ENCODE measurements at places on chromosomes 13 and 19.

- no peaks in the 10 kb centered on the region for H3K36me3 ChIP-seq
- no peaks in the 10 kb centered on the region for H3K27me3 ChIP-seq
- peaks cover 14% of the 10 kb centered on the region for H3K4me1 ChIP-seq
- no peak overlapping the region for H3K4me3 ChIP-seq
- no peak for DNase-seq
- H3K27ac ChIP-seq: no peak overlapping the region
Observed at GRCh38 chr19:44806291-44806690, 2.6 kb upstream of the BCAM start.

- H3K4me1 ChIP-seq: no peaks in the 10 kb centered on the region
- no peak overlapping the region for H3K4me3 ChIP-seq
- no peaks in the 10 kb centered on the region for H3K36me3 ChIP-seq
- no peaks in the 10 kb centered on the region for H3K27me3 ChIP-seq
Observed at GRCh38 chr13:43434191-43434590, 352.6 kb downstream of the ENOX1 start.

DNA sequence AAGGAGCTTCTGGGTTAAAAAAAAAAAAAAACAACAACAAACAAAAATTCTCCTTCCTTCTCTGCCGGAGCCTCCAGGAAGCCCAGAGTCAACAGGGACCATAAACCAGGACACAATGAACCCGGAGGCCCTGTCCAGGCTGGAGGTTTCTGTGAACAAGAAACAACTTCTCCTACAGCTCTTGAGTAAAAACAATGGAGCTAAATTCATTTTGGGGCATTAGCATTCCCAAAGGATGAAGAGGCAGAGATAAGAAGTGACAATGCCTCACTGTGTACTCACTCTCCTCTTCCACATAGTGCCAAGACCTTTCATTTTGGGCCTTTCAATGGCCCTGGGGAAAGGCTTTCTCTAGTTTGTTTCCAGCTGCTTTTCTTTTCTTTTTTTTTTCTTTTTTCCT, 9.0 kb downstream of the RHPN2 start:
- peaks cover 4% of the 10 kb centered on the region for H3K4me1 ChIP-seq
- no peaks in the 10 kb centered on the region for H3K36me3 ChIP-seq
- DNase-seq: no peak
- H3K27ac ChIP-seq: peak overlapping the region; percentile 84

DNA sequence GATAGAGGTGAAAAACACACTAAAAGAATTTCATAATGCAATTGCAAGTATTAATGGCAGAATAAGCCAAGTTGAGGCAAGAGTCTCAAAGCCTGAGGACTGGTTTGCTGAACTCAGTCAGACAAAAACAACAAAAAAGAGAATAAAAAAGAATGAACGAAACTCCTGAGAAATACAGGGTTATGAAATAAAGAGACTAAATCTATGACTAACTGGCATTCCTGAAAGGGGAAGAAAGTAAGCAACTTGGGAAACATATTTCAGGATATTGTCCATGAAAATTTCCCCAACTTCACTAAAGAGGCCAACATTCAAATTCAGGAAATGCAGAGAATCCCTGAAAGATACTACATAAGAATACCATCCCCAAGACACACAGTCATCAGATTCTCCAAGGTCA, 47.8 kb downstream of the UBL3 start:
- H3K4me1 ChIP-seq: peaks cover 37% of the 10 kb centered on the region
- no peak overlapping the region for H3K4me3 ChIP-seq
- DNase-seq: no peak
- H3K27me3 ChIP-seq: no peaks in the 10 kb centered on the region

GRCh38 chr13:47148543-47148942, 251.7 kb upstream of the HTR2A start:
- no peak for DNase-seq
- H3K4me3 ChIP-seq: no peak overlapping the region
- H3K4me1 ChIP-seq: no peaks in the 10 kb centered on the region
- no peaks in the 10 kb centered on the region for H3K36me3 ChIP-seq
- no peaks in the 10 kb centered on the region for H3K27me3 ChIP-seq

GRCh38 chr13:69291292-69291906, 816.2 kb upstream of the ATXN8OS start:
- no peaks in the 10 kb centered on the region for H3K27me3 ChIP-seq
- H3K4me3 ChIP-seq: no peak overlapping the region

- no peaks in the 10 kb centered on the region for H3K27me3 ChIP-seq
- H3K4me1 ChIP-seq: peaks cover 20% of the 10 kb centered on the region
- H3K4me3 ChIP-seq: no peak overlapping the region
- H3K27ac ChIP-seq: no peak overlapping the region
- no peak for DNase-seq
- H3K36me3 ChIP-seq: peaks cover 19% of the 10 kb centered on the region
Observed at GRCh38 chr19:15404780-15405211, 14.0 kb downstream of the AKAP8L start.

GRCh38 chr13:96781141-96781540, 213.1 kb downstream of the OXGR1 start:
- no peak overlapping the region for H3K4me3 ChIP-seq
- H3K27ac ChIP-seq: no peak overlapping the region
- no peak for DNase-seq
- no peaks in the 10 kb centered on the region for H3K27me3 ChIP-seq
- H3K36me3 ChIP-seq: no peaks in the 10 kb centered on the region

DNA sequence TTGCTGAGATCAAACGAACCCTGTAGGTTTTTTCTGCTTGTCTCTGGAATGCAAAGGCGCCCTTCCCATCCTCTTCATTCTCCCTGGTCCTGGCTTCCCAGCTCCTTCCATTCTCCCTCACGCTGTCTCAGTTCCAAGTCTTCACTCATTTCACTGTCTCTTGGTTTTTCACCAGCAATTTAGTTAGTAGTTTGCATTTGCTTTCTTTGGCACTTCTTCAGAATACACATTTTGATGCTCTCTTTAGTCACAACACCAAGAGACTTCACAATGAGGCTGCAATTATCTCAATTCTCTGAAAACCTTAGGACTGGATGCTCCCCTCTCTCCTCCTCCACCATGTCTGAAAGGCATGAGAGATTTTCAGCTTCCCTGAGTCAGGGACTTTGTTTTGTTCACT, 470.7 kb downstream of the FGF14 start:
- no peaks in the 10 kb centered on the region for H3K4me1 ChIP-seq
- no peak overlapping the region for H3K27ac ChIP-seq

GRCh38 chr13:77730572-77730971, 33.1 kb downstream of the SLAIN1 start:
- no peaks in the 10 kb centered on the region for H3K36me3 ChIP-seq
- H3K27ac ChIP-seq: no peak overlapping the region
- H3K4me3 ChIP-seq: no peak overlapping the region
- H3K4me1 ChIP-seq: no peaks in the 10 kb centered on the region
- no peaks in the 10 kb centered on the region for H3K27me3 ChIP-seq

Measured in pancreas (tissue), 10 donors.